Fibroblast of skin of right biceps (primary cell): ENCODE measurements at places on chromosomes 12 and 14.

- no peak for DNase-seq
Measured at GRCh38 chr12:50953047-50953446, 703 bp downstream of the HIGD1C start.

DNA sequence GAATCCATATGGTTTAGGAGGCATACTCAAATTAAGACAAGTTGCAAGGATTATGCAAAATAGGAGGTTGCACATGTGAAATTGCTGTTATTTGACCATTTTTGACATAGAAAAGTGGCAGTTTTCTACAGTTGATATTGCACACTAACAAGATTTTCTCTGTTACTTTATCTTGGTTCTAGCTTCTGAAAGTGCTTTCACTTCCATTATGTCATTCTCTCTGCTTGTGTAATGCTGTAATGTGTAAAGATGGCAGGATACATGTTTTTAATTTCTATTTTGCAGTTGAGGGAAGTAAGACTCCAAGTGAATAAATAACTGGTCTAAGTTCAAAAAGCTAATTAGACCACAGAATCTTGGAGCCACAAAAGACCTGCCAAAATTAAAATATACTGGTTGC is 60.6 kb downstream of the MYRFL start:
- DNase-seq = no peak

DNA sequence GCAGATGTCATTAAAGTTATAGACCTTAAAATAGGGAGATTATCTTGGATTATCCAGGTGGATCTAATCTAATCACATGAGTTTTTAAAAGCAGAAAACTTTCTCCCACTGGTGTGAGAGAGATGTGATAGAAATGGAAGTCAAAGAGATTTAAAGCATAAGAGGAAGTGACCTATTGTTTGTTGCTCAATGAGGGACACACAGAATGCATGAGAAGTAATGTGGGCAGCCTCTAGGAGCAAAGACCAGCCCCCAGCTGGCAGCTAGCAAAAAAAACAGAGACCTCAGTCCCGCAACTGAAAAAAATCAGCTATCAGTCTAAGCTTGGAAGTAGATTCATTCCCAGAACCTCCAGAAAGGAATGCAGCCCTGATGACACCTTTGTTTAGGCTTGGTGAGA is 24.6 kb upstream of the ANP32D start:
- no peak for DNase-seq

- DNase-seq = peak; percentile 41
Measured at GRCh38 chr12:7042842-7043241, 17.7 kb upstream of the C1S start.

- DNase-seq = peak; percentile 67
Measured at GRCh38 chr12:49131894-49132461, 783 bp upstream of the TUBA1B start.

GRCh38 chr14:30691751-30692398 is 69.8 kb downstream of the SCFD1 start:
- no peak for DNase-seq

GRCh38 chr12:50174971-50175715 is 8.0 kb upstream of the CERS5 start:
- peak; percentile 78 for DNase-seq

DNA sequence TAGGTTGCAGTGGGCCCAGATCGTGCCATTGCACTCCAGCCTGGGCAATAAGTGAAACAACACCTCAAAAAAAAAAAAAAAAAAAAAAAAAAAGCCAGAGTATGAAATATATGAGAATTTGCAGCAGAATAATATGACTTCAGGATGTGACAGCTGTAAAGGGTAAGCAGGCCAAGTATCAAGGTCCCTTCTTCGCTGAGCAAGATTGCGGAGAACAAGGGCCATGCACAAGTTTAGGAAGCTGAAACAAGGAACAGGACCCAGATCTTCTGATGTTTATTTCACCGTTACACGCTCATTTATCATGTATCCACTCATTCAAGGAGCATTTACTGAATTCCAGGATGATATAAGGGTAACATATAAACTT is 659 bp upstream of the FOXJ2 start:
- peak; percentile 18 for DNase-seq

GRCh38 chr12:120139958-120140357 is 23.4 kb upstream of the RAB35 start:
- no peak for DNase-seq

DNA sequence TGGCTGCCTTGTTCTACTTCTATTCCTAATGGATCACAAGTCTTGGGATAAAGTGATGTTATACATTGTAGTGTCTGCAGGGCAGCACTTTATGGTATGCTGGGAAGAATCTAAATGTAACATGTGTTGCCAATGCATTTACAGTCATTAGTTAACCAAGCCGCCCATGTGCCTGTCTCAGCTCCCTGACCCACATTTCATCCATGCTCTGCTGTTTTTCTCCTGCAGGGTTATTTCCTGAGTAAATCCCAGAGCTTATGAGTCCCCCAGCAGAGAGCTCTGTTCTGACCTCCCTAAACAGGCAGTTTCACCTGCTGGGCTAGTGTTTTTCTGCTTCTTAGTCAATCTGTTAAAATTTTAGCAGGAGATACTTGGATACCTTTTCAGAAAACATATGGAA is 4.4 kb upstream of the TMTC2 start:
- no peak for DNase-seq

DNA sequence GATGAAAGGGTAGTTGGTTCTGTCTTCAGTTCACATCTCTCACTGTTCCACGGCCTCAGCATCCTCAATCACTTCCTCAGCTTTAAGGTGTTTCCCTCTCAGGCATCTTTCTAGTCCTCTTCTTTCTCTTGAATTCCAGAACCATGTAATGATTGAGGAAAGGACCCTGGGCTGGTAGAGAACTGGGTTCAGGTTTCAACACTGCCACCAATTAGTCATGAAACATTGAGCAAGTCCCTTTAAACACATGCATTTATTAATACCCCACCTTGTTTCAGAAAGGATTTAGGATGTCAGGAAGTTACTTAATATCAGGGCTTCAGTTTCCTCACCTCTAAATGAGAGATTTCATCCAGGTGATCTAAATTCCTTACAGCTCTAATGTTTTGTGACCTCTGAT is 7.2 kb downstream of the DMAC2L start:
- DNase-seq = no peak

DNA sequence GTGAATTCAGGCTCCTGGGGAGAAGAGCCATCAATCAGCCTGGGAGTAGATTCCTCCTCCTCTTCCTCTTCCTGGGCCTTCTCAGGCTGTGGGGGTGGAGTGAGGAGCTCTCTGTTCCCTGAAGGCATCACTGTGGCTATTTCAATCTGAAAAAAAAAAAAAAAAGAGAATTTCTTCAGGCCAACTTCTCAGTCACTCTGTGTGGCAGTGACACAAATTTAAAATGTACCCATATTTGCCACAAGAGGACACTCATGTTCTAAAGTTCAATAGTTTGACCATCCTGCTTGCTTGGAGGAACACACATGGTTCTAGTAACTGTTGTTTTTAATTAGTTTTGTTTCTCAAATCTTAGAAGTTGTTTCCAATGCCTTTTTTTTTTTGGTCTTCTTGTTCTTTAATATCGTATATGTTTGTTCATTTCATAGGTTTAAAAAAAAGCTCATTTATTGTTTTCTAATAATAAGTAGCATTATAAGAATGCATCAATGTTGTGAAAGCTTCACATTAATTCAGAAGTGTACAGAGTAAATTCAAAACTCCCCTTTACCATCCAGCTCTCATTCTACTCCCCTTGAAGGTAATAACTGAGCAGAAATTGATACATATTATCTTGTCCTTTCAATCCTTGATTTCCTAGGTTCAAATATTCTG is 23.3 kb upstream of the CCER1 start:
- DNase-seq = peak; percentile 81

DNA sequence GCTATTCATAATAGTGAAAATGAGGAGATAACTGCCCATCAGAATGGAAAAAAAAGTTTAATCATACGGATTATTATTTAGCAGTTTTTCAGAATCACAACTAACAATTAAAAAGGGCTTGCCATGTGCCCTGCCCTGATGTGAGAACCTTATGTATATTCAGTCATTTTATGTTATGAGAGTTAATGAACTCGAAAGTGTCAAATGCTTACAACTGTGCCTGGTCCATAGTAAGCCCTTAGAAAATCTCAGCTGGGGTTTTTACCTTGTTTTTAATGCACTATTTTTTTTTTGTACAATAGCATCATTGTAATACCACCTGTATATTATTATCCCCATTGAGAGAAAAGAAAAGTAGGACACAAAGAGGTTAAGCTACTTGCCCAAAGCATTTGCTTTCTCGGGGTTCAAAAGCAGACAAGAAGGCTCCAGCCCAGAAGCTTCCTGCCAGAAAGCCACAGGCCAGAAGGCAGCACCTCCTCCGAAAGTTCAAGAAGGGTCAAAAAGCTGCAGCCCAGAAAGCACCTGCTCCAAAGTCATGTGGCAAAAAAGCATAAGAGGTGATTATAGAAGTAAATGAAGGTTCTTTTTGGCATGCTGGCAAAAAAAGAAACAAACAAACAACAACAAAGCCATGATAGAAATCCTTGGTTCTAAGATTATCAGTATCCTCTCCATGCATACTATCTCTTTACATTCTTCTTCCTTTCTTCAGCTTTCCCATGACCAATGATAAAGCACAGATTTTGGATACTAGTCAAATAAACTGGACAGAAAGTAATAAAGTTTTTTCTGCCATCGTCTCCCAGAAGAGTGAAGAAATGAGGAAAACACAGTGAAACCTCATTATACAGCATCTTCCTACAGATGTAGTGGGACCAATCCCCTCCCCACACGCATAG is 59.1 kb upstream of the NAP1L1 start:
- DNase-seq = no peak

- no peak for DNase-seq
Measured at GRCh38 chr12:47920913-47921312, 16.1 kb upstream of the VDR start.
